ENCODE measurements at places on chromosomes 1 and 21.
A peak's percentile ranks its signal among the peaks of the same experiment; 100 is the strongest.

GRCh38 chr1:197466813-197467212, 198.8 kb downstream of the CRB1 start:
- DNase-seq, result no peak

GRCh38 chr1:9902060-9902452, 8.0 kb downstream of the CTNNBIP1 start:
- no peak for DNase-seq

- no peak for DNase-seq
These were observed 50.2 kb downstream of the DPYD start for GRCh38 chr1:97870589-97870988.

GRCh38 chr21:41501919-41502318, 6.0 kb downstream of the TMPRSS2 start:
- no peak for DNase-seq

DNA sequence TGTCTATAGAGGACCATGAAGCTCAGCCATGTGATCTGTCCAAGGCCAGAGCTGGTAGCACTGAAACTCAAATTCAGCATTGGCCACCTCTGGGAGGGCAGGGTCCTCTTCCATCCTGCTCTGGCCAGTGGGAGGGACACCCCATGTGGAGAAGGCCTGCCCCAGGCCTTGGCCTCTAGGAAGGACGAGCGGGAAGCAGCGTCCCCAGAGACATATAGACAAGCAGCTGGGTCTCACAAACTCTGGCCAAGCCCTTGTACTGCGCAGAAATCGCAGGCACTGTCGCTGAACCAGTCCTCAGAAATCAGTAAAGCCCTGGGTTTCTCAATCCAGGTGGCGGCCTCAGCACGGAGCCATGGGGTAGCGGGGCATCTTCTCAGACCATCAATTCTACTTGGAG, 180.7 kb downstream of the HIVEP3 start:
- no peak for DNase-seq

DNA sequence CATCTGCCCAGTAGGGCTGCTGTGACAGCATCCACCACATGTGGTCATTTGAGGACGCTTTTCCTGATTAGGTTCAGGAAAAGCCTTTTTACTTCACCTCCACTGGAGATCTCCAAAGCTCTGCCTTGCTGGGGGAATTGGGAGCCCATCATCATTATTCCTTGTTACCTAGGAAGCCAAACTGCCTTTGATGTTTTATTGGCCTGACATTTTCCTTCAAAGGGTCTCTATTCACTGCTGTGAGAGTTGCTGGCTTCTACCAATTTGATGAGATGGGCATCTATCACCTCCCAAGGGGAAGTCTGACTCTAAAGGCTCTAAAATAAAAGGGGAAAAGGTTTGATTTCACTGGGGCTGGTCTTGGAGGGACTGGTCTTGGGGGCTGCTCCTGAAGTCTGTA, 678.6 kb downstream of the PTPRU start:
- DNase-seq, result no peak

DNA sequence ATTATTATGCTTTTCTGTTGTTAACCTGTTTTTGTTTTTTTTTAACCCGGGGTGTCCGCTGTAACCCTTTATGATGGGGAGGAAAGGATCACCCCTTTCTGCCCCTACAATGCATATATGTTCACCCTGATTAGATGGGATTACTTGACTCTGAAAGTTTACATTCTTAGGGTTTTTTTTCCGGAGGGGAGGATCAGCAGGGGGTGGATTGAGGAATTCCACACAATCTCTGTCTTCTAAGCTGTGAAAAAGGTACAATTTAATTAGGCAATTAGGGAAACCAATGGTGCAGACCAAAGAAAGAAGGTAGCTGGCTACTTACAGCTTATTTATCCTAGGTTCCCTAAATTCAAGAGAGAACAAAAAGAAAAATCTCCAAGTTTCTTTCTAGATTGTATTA, 58.3 kb downstream of the EDEM3 start:
- DNase-seq, result no peak

DNA sequence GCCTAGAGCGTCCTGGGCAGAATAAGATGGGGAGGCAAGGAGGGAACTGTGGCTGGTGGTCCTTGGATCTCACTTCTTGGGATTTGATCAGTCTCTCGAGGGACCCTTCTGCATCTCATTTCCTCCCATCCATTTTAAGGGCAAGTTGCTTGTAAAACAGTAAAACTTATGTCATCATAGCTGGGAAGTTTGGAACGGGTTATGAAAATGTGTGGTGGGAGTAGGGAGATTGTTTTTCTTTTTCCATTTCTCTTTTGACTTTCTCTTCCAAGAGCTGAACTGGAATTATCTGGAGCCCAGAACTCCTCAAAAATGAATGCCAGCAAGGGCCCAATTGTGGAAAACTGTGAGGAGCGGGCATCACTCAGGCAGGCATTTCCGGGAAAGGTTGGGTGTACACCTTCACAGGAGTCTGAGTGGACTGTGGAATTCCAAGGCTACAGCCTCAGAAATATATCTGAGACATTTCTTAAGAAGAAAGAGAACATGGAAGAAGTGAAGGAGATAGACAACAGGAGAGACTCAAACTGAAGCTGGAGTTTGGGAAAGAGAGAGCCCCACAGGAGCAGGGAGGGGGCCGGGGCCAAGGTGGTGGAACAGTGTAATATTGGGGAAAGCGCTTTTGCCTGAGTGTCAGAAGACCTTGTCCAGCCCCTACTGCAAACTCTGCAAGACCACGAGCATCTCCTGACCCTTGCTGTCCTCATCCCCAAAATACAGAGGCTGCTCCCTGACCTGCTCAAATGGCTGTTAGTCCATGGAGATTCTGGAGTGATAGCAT, 185.1 kb downstream of the FOXD2 start:
- DNase-seq, result no peak

- DNase-seq, result no peak
These were observed at the start of gene BRINP2 for GRCh38 chr1:177170756-177171535. TSS of gene BRINP2 (plus strand) at chr1:177170958. CDS start at chr1:177229877, 58,919 bp downstream.

- peak; percentile 18 for DNase-seq
These were observed 49.3 kb downstream of the CD34 start for GRCh38 chr1:207861442-207862177.

- DNase-seq, result no peak
These were observed 25.5 kb downstream of the CD58 start for GRCh38 chr1:116545359-116545705.

- DNase-seq, result no peak
These were observed 17.2 kb upstream of the PEF1 start for GRCh38 chr1:31661856-31662255.

GRCh38 chr1:114758256-114758832, 560 bp upstream of the CSDE1 start:
- no peak for DNase-seq

DNA sequence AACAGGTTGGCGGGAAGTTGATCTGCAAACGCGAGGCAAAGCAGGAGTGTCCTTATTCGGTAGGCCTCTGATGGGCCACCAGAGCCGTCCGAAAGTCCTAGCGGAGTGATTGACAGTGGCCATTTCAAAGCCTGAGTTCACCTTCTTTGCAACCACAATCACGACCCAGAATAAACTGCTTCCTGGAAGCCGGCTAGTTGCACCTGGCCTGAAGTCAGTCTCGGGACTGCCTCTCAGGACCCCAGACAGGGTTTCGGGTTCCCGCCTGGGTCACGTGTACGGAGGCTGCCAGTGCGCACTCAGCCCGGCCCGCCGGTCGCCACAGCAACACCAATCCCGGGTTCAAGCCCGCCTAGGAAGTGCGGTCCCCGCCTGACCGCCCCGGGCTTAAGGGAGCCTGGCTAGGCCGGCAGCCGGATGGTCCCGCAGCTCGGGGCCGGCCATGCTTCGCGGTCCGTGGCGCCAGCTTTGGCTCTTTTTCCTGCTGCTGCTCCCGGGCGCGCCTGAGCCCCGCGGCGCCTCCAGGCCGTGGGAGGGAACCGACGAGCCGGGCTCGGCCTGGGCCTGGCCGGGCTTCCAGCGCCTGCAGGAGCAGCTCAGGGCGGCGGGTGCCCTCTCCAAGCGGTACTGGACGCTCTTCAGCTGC, at the start of gene TOR3A:
TOR3A (plus strand) TSS at position 384 of the 646 bp plus-strand sequence; CDS start at position 443, 59 bp downstream.
- peak; percentile 56 for DNase-seq

GRCh38 chr1:8404460-8405370, 86.8 kb downstream of the SLC45A1 start:
- DNase-seq, result no peak

GRCh38 chr1:107264007-107264406, 123.2 kb downstream of the NTNG1 start:
- DNase-seq, result no peak

- DNase-seq, result no peak
These were observed 101.5 kb upstream of the TLR5 start for GRCh38 chr1:223244366-223245103.

- no peak for DNase-seq
These were observed 61.9 kb downstream of the ACOT7 start for GRCh38 chr1:6331543-6332273.

DNA sequence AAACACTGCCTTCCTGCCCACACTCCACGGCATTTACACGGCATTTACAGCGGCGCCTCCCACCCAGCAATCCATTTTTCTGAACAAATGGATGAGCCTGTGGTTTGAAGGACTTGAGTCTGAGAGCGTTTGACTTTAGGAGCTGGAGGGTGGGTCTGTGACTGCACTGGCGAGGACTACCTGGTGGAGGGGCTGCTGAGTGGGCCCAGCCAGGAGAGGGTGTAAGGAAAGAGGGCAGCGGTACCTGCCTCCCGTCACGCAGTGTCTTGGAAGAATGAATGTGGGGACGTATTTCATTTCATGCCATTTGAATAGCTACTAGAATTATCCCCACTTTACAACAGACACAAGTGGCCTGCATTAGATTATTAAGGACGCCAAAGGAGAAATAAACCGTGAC, 62.9 kb downstream of the B3GALT5 start:
- no peak for DNase-seq

DNA sequence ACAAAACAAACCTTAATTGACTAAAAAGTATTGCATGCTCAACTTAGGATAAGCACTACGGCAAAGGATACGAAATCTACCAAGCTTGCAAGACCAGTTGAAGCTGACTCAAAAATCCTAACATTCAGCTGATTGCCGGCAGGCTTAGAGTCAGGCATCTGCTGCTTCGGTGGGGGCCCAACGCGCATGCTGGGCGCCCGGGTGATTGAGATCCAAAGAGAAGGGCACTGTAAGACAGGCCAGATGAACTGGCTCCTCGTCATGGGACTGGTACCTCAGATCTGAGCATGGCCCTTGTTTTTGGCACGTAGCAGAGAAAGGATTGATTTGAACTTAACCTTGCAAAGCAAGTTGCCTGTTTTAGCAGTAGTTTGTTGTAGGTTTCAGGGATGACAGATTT, 86.6 kb downstream of the PRDM2 start:
- DNase-seq, result no peak

DNA sequence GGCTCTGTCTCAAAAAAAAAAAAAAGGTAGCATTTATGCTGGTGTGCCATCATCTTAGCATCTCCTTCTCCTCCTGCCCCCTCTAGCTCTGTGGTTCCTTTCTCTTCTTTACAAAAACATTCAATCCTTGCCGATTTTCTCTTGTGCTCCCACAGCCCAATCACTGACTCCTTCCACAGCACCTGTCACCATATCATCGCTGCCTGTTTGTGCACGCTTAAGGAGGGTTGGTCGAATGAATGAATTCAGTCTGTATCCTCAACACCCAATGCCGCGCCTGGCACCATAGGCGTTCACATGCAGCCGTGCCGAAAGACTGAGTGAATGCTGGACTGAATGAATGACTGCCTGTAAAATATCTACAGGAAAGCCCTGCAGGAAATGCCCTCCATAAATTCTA, 7.9 kb downstream of the RNU5D-1 start:
- no peak for DNase-seq

- DNase-seq, result no peak
These were observed 115.7 kb downstream of the SLC30A10 start for GRCh38 chr1:219812491-219813203.

DNA sequence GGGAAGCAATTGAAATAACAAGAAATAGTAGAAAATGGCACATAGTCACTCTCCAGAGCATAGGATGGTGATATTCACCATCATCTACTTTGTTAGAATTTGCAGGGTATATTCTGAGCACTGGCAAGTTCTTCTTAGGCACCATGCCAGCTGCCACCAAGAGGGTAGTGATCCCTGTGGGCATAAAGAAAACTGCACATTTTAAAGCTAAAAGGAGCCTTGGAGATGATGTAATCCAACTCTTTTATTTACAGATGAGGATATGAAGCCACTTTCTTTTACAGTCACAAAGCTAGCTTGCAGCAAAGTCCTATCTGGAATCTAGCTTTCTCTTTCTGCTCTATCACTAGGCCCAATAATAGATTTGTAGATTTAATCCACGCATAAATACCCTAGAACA, 69.0 kb downstream of the PTGER3 start:
- no peak for DNase-seq

DNA sequence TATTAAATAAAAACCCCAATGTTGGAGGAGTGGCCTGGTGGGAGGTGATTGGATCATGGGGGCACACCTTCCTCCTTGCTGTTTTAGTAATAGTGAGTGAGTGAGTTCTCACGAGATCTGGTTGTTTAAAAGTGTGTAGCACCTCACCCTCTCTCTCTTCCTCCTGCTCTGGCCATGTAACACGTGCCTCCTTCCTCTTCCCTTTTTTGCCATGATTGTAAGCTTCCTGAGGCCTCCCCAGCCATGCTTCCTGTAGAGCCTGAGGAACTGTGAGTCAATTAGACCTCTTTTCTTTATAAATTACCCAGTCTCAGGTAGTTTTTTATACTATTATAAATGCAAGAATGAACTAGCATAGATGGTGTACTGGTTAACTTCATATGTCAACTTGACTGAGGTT, 68.0 kb downstream of the CCDC30 start:
- DNase-seq, result no peak

GRCh38 chr1:64898107-64898861, 68.1 kb downstream of the JAK1 start:
- no peak for DNase-seq

- DNase-seq, result no peak
These were observed 100.2 kb downstream of the DPYD start for GRCh38 chr1:97820470-97821188.

DNA sequence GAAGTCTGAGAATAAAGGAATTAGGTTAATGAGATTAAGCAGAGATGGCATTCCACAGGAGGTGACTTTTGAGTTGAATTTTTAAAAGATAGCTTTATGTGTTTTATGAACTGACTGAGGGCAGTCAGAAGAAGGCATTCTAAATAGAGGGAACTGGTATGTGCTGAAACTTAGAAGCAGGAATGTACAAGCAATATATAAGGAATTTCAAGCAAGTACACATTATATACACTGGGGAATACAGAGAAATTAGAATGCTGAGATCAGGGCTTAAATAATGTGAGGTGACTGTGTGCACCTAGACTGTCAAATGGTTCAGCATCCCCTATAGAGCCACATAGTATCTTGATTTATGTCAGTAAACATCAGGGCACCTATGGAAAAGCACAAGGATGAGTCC, 19.3 kb downstream of the WNT2B start:
- no peak for DNase-seq

- no peak for DNase-seq
These were observed 363.8 kb downstream of the PTPRC start for GRCh38 chr1:199002661-199003060.

GRCh38 chr1:228228601-228229074, 20.8 kb downstream of the OBSCN start:
- no peak for DNase-seq
